Stimulated activated CD8-positive, alpha-beta memory T cell treated with anti-CD3 and anti-CD28 coated beads, Interleukin-12 subunit alpha, Interleukin-12 subunit beta, amount 100 ng/mL, for 4 hours (primary cell): ENCODE measurements at places on chromosomes 1 and 21.
A peak's percentile ranks its signal among the peaks of the same experiment; 100 is the strongest.

- DNase-seq = no peak
Measured at GRCh38 chr1:92705446-92705845, 79.5 kb downstream of the EVI5 start.

DNA sequence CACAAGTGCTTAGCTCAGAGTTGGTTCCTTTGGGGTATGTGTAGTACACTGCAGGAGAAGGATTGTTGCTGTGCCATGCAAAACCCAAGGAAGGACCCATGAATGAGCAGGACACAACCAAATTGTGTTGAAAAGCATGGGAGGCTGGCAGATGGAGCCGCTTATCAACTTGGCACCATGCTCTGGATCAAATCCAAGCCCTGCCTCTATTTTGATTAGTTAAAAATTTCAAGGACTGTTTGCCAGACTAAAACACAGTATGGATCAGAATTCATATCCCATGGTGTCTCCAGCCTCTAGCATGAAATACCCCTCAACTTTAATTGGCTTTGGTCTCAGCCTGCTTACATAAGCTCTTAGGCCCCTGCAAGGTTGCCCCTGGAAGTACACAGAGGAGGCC is 27.8 kb downstream of the CCDC185 start:
- no peak for DNase-seq

- DNase-seq = no peak
Measured at GRCh38 chr1:7258589-7259135, 473.4 kb downstream of the CAMTA1 start.

GRCh38 chr1:233057836-233058235 is 107.4 kb downstream of the NTPCR start:
- no peak for DNase-seq

DNA sequence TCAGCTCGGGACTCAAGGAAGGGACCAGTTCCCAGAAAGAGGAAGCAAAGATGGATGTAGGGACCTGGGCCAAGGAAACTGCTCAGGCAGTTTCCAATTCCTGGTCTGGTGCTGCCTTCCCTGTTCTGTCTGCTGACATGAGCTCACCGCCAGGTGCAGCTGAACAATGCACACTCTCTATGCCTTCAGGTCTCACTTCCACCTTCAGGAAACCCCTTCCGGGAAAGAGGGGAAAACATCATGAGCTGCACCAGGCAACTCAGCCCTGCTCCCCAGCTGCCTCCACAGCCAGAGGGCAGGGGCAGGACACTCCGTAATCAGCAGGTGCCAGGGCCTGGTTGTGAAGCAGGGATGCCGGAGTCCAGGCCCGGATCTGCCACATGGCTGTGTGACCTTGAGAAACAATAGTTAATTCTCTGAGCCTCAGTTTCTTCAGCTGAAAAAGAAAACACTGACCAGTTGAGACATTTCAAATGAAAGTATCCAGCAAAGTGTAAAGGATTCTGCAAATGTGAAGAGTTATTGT is 27.8 kb downstream of the SMIM12 start:
- no peak for DNase-seq

DNA sequence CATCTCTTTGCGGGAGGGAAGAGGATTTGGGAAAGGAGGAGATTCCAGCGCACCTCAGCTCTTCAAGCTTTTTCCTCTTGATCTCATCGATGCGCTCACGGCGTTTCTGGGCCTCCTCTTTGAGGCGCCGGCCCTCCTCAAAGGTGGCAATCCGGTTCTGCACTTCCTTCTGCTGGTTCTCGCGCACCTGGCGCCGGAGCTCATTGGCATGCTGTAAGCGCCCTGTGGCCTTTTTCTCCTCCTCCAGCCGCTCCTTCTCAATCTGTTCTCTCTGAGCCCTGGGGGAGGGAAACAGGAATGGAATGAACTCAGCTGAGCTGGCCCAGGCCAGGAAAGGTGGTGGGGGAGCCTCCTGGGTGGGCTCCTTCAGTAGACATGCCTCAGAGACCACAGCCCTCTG is 10.4 kb upstream of the VSIG8 start:
- no peak for DNase-seq

DNA sequence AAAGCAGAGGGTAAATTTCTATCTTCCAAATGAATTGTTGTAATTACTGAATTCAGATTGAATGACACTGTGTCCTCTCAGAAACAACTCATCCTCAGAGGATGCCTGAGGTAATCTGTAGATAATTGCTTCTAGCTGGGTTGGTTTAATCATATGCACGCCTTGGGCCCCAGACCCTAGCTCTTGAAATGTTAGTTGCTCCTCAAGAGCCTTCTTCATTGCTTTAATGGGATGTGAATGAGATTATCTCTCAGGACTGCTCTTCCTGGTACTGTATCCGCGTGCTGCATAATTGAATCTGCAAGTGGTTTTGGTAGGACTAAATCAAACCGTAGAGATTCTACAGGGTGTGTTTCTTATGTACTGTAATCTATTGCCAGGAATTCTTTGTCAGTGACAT is 569.3 kb upstream of the NEGR1 start:
- no peak for DNase-seq

DNA sequence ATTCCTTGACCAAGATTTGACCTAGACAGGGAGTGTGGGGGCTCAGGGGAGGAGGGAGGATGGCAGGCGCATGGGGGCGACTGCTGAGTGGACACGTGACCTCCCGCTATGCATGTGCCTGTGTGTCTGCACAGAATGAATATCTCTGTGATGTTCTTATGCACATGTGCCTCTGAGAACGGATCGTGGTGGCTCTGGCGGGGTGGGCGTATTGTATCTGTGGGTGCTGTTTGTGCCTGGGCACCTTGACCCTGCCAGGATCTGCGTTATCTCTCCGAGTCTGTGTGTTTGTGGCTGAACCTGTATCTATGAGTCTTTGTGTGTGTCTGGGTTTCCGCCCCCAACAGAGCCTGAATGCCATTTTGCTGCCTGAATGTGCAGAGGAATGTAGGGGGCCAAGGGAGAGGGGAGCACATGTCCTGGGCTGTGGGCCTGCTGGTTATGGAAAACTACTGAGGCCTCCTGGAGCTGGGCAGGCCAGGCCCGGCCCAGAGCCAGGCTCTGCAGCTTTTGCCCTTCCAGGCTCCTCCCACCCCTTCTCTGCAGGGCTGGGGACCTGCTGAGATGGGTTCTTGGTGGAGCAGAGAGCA is 102.5 kb downstream of the EBNA1BP2 start:
- no peak for DNase-seq

- DNase-seq = no peak
Measured at GRCh38 chr1:172041102-172041501, 199.8 kb downstream of the DNM3 start.

- no peak for DNase-seq
Measured at GRCh38 chr1:119266858-119267257, 101.7 kb upstream of the HAO2 start.

DNA sequence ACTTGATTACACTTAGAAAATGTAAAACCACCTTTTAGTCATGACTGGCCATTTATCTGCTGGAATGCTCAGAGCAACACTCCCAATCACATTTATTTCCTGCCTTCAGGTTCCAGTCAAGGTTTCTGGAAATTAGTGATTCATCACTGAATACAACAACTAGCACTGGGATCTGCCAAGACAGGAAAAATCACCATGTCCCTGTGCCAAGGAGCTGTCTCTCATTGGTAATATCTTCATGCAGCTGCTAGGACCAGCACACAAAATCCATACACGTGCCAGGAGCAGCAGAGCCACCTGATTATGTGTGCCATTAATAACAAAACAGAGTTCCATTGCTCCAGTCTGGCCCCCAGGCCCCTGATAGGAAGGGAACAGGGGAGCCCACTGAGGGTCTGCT is 194.6 kb downstream of the TNR start:
- DNase-seq = no peak

DNA sequence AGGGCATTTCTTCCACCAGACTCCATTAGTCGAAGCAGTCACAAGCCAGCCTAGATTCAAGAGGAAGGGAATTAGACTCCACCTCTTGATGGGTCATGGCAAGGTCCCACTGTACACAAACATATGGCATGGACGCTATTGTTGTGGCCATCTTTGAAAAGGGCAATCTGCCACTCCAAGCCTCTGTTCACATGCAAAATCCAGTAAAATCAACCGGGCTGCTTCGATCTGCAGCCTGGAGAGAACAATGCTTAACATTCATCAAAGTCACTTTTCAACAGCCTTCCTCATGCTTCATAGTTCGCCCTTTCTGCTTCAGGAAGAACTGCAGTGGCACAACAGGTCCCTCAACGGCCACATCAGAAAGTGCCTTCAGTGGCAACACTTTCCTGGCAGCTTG is 28.0 kb upstream of the GJB5 start:
- no peak for DNase-seq

DNA sequence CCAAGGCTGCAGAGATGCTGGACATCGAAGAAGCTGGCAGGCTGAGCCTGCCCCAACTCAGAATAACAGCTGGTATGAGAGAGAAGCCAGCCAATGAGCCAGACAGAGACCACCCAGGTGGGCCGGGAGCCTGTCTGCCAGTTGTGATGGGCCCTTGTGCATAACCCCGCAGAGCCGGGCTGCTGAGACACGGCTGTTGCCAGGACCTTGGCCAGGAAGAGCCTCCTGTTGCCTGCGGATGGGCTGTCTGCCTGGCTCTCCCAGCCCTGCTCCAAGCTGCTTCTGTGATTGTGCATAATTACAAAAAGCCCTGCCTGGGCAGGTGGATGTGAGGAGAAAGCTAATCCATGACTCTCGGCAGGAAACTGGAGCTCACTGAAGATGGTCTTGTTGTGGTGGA is 126.5 kb downstream of the CAPN8 start:
- no peak for DNase-seq

- DNase-seq = no peak
Measured at GRCh38 chr1:20612221-20612746, 21.0 kb upstream of the PINK1 start.

DNA sequence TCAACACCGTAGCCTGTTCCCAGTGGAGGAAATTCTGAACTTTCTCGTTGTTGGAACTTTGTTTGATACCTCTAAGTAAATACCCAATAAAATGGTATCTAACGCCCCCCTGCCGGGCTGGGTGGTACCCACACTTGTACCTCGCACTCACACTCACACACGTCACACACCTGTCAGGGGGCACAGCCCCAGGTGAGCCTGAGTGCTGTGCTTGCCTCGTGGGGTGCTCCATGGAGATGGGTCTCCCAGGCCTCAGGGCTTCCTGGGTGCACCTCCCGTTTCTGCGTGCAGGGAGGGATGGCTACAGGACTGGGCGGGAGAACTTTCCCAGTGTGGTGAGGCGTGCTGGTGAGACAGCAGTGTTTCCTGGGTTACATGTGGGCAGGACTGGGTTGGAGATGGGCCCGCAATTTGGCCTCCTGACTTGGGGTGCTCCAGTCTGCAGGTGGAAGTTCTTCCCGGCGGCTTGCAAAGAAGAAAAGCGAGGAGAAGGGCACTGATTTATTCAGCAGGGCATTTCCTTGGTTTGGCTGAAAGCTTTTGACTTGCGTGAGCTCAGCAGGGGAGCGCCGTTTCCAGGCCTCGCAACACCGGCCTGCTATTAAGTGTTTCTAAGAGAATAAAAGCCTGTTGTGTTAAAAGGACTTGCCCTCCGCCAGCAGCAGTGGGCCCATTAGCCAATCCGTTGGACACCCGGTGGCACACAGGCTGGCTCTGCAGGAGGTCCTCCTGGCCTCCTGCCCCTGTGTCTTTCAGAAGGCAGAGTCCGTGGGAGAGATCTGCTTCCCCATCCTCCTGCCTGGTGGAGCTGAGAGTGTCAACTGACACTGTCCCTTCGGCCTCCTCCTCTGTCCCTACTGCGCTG is 79.7 kb downstream of the KIF26B start:
- no peak for DNase-seq

- DNase-seq = no peak
Measured at GRCh38 chr1:154982341-154982740, 803 bp upstream of the FLAD1 start.

- no peak for DNase-seq
Measured at GRCh38 chr21:31777857-31778256, 45.9 kb upstream of the SCAF4 start.

- no peak for DNase-seq
Measured at GRCh38 chr21:34730756-34731445, 62.1 kb downstream of the CLIC6 start.

DNA sequence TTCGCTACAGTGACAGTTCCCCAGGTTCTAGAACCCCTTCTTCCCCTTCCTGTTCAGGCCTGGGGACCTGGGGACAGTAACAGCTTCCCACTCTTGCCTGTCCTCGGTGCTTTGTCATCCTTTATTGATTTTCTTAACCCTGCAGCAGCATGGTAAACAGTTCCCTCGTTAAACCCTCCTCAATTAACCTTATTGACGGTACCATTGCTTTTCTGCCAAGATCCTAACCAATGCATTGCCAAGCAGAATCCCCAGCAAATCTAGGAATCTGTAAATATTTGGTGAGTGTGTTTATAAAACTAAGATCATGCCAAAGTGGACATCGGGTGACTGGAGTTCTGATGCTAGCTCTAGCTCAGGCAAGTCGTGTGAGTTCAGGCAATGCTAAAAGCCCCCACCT is 99.6 kb upstream of the KAZN start:
- no peak for DNase-seq

DNA sequence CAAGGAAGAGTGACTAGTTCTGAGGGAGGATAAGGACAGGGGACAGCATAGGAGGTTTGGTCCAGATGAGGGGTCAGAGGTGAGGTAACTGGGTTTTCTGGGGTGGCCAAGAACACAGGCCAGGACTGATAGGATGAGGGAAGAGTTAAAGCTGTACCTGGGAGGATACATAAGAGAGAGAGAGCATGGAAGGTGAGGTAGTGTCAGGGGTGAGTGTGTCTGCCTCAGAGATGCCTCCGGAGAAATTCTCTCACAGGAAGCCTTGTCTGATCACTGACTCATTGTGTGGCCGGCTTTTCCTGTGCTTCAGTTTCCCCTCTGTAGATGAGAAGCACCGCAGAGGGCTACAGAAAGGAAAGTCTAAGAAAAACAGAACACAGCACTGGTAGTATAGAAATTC is 40.2 kb downstream of the FASLG start:
- peak; percentile 65 for DNase-seq

GRCh38 chr1:39525366-39526165 is 34.1 kb downstream of the BMP8A start:
- peak; percentile 19 for DNase-seq

DNA sequence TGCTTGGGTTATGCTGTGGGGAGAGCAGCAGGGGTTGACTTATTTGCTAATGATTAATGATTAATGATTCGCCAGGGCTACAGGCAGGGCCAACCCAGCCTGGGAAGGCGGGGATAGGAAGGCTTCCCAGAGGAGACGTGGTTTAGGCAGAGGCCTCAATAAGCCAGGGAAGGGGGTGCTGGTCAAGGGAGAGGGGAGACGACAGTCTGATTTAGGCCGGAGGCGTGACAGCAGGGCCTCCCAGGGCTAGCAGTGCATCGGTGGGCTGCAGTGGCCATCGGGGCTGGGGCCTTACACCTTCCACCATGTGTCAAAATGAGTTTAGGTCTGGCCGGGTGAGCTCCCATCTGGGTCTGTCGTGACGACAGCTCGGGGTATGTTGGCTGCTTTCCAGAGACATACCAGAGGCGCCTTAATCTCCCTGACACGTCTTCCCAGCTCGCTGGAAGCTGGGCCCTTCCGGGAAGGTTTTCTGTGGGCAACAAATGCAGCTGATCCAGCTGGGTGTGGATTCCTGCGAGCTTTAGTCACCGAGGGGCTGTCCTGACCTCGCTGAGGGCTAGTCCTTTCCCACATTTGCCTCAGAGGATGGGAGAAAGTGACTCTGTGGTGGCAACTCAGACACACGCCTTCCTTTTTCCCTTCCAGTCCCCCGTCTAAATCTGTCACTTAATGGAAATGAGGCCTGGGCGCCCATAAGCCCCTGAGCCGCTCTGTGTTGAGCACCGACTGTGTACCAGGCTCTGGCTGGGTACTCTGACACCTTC is 3.7 kb upstream of the SLC1A7 start:
- no peak for DNase-seq
